Aorta (tissue), 5 donors: ENCODE measurements at places on chromosomes 3 and 15. TPM values are rescaled to one million over a fixed set of nuclear protein-coding genes. Genes with fewer than 3 reads are reported as not detected.

Gene CCDC39
- total RNA-seq: 0.60 TPM

DNA sequence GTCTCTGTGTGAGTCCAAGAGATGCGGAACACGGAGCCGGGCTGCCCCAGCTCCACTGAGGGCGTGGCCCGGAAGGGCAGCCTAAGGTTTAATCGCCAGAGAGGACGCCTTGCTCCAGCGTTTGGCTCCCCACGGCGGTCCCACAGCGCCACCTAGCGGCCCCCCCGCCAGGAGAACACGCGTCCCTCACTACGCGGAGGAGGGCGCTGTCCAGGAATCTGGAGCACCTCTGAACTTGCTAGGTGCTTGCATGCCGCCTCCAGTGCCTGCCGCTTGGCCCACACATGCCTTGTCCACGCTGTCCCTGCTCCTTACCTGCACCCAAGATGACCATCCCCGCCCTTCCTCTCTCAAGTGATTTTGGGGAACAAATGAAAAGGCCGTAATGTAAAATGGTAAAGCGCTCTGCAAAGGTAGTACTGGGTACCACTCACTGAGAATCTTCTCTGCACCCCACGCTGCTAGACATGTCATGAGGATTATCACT, 14.4 kb upstream of the MRPS22 start:
- no peaks in the 10 kb centered on the region for H3K36me3 ChIP-seq
- peak; percentile 96 for DNase-seq
- no peak overlapping the region for H3K4me3 ChIP-seq
- H3K27me3 ChIP-seq: no peaks in the 10 kb centered on the region

Gene MST1R
- 13.1 TPM for total RNA-seq

Gene AHSG
- not detected for total RNA-seq
